ENCODE measurements at places on chromosomes 3 and 15. TPM values are rescaled to one million over a fixed set of nuclear protein-coding genes. Genes with fewer than 3 reads are reported as not detected.
A peak's percentile ranks its signal among the peaks of the same experiment; 100 is the strongest.

GRCh38 chr3:140290105-140290504, 355.1 kb downstream of the CLSTN2 start:
- no peak overlapping the region for H3K4me3 ChIP-seq
- no peaks in the 10 kb centered on the region for H3K4me1 ChIP-seq

GRCh38 chr15:88835119-88835518, 31.9 kb downstream of the ACAN start:
- no peak for DNase-seq
- H3K4me1 ChIP-seq = no peaks in the 10 kb centered on the region
- peaks cover 54% of the 10 kb centered on the region for H3K27me3 ChIP-seq

GRCh38 chr15:64694816-64695215, 80.6 kb downstream of the RBPMS2 start:
- H3K27me3 ChIP-seq = no peaks in the 10 kb centered on the region
- H3K4me3 ChIP-seq = no peak overlapping the region
- H3K4me1 ChIP-seq = peaks cover 20% of the 10 kb centered on the region
- peaks cover 29% of the 10 kb centered on the region for H3K36me3 ChIP-seq

DNA sequence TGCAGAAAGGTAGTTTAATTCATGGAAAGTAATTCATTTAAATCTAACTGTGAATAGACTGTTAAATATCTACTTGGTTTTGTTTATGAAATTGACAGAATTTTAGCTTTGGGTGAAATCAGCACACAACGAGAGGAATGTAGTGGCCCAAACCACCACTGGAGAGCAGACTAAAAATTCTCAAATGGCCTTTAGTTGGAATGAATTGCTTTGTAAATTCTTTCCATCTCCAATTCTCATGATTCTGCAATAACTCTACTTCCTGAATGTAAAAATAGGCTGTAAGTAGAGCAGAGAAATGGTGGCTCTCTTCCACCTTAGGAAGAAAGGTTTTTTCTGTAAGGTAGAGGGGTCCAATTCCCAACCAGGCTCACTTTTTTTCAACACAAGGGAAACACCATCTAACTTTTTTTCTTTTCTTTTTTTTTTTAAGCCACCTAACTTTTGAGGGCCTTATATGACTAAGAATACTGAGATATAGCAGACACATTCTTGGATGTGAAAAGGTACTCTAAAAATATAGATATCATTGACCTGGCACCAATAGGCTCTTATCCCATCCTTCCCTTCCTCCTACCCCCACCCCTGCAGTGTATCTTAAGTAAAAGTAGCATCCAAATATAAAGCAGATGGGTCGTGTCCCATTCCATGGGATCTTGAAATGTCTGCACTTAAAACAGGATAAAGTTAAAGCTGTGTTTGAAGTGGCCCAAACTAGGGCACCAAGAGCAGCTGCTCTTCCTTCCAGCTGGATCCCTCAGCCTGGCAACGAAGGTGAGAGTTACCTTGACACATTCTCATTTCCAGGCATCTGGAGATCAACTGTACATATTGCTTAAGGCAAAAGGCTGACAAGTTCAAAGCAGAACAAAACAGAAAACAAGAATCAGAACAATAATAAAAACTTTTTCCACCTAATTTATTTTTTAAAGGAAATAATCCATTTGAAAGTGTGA, 194.1 kb downstream of the TPRG1 start:
- H3K36me3 ChIP-seq = no peaks in the 10 kb centered on the region
- H3K27me3 ChIP-seq = no peaks in the 10 kb centered on the region
- H3K4me3 ChIP-seq = no peak overlapping the region
- H3K4me1 ChIP-seq = peaks cover 24% of the 10 kb centered on the region
- H3K27ac ChIP-seq = no peak overlapping the region

DNA sequence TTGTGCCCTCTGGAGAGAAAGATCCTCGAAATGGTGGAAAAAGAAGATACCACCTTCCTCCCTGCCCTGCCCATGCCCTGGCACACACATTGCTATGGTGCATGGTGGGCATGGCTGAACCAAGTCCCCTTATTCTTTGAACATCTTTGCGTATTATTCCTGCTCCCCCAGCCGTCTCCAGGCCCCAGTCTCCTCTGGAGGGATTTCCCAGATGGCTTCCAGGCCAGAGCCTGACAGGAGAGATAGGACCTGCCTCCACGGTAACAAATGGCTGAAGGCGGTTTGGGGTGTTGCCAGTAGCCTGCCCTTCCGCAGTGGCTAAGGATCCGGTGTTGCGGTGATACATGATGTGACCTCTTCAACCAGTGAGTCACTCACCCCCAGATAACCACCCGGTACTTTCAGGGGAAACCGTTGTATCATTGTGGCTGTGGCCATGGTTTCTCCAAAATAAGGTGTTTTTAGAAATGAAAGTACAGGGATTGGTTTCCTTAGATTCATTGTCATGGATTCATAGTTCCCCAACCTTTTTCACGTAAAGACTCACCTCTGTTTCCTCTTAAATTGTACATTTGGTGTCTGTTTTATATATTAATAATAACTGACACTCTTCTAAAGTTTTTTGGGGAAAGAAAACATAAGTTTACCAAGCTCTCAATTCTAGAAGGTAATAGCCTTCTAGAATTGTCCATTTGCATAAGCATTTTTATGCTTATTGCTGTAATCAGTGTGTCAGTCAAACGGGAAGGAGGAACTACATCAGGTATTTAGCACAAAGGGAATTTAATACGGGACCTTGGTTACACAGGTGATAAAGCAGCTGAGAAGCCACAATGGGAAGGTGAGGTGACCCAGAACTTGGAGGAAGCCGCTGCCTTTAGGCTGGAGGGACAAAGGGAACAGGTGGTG, 25.9 kb downstream of the SMAD3 start:
- H3K27ac ChIP-seq = peak overlapping the region; percentile 82
- peak overlapping the region; percentile 41 for H3K4me3 ChIP-seq
- peak; percentile 90 for DNase-seq

GRCh38 chr3:127697551-127698240, 24.9 kb downstream of the ABTB1 start:
- no peaks in the 10 kb centered on the region for H3K4me1 ChIP-seq
- no peaks in the 10 kb centered on the region for H3K27me3 ChIP-seq
- peak; percentile 73 for DNase-seq
- H3K4me3 ChIP-seq = no peak overlapping the region

DNA sequence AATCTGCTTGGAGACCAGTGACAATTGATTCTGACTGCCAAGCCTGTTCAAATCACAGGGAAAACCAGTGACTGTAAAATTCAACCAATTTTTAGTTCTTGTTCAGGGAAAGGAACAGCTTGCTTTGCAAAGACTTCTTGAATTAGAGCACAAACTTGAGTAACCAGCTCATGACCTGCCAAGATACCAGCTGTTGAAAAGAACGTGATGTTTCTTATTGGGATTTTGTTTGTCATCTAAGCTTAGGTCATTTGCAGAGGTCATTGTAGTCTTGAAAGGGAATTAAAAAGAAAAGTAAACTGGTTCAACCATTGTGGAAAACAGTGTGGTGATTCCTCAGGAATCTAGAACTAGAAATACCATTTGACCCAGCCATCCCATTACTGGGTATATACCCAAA, 428.2 kb downstream of the GRM7 start:
- no peak overlapping the region for H3K27ac ChIP-seq
- H3K4me3 ChIP-seq = no peak overlapping the region
- DNase-seq = no peak

DNA sequence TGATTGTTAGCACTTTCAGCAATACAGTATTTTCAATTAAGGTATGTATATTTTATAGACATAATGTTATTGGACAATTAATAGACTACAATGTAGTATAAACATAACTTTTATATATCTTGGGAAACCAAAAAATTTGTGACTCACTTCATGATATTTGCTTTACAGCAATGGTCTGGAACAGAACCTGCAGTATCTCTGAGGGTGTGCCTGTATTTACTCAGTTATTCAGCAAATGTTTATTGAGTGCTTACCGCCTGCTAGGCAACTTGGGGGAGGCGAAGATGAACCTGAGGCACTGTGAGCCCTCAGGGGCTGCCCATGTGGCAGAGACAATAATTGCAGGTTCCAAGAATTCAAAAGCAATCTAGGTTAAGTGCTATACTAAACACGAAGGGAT, 144.8 kb downstream of the GABRB3 start:
- H3K27ac ChIP-seq = no peak overlapping the region
- H3K36me3 ChIP-seq = no peaks in the 10 kb centered on the region
- no peaks in the 10 kb centered on the region for H3K4me1 ChIP-seq
- DNase-seq = no peak

DNA sequence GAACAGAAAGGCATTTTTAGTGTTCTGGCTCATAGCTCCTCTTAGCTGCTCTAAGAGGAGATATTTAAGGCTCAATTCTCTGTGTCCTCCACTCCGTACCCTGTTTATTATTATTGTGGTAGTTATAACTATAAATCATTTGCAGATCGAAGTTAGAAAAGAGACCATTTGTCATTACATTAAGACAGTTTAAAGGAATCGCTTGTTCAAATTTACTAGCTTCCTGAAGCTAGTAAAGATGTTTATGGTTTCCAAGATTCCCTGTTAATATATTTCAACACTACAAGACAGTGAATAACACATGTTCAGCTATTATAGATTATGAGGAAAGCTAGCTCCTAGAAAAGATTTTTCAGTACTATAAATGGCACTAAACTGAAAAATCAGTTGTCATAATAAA, 12.6 kb downstream of the ATXN7 start:
- H3K27ac ChIP-seq = no peak overlapping the region
- no peaks in the 10 kb centered on the region for H3K36me3 ChIP-seq
- H3K4me1 ChIP-seq = peaks cover 11% of the 10 kb centered on the region
- no peak overlapping the region for H3K4me3 ChIP-seq
- DNase-seq = no peak

GRCh38 chr3:171695426-171695825, 114.9 kb downstream of the PLD1 start:
- no peaks in the 10 kb centered on the region for H3K36me3 ChIP-seq
- H3K27me3 ChIP-seq = no peaks in the 10 kb centered on the region
- no peak for DNase-seq
- no peak overlapping the region for H3K4me3 ChIP-seq

GRCh38 chr3:134517791-134518190, 31.9 kb downstream of the CEP63 start:
- peaks cover 26% of the 10 kb centered on the region for H3K4me1 ChIP-seq
- no peak for DNase-seq
- no peaks in the 10 kb centered on the region for H3K36me3 ChIP-seq
- no peaks in the 10 kb centered on the region for H3K27me3 ChIP-seq
- H3K4me3 ChIP-seq = no peak overlapping the region
- peak overlapping the region; percentile 44 for H3K27ac ChIP-seq

- DNase-seq = no peak
- H3K4me3 ChIP-seq = no peak overlapping the region
- peaks cover 33% of the 10 kb centered on the region for H3K36me3 ChIP-seq
- H3K27me3 ChIP-seq = no peaks in the 10 kb centered on the region
- no peaks in the 10 kb centered on the region for H3K4me1 ChIP-seq
Observed at GRCh38 chr15:78155355-78155939, 6.3 kb downstream of the IDH3A start.

DNA sequence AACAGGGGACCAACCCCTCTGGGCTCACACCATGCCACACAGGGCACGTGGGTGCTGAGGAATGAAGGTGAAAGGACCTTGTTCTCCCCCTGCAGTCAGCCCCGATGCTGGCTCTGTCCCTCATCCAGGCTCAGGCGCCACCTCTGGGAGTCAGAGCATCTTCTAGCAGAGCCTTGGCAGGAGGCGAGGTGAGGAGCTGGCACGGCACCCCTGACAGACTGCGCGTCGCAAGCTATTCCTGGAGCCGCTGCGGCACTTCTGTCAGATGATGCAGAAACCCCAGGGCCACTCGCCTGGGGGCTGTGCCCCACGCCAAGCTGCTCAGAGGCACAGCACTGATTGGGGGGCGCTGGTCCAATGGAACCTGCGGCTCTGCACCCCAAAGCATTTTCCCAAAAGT, 62.0 kb downstream of the MGLL start:
- H3K36me3 ChIP-seq = no peaks in the 10 kb centered on the region
- H3K27me3 ChIP-seq = no peaks in the 10 kb centered on the region
- peaks cover 3% of the 10 kb centered on the region for H3K4me1 ChIP-seq
- H3K4me3 ChIP-seq = no peak overlapping the region
- DNase-seq = no peak
- H3K27ac ChIP-seq = no peak overlapping the region

DNA sequence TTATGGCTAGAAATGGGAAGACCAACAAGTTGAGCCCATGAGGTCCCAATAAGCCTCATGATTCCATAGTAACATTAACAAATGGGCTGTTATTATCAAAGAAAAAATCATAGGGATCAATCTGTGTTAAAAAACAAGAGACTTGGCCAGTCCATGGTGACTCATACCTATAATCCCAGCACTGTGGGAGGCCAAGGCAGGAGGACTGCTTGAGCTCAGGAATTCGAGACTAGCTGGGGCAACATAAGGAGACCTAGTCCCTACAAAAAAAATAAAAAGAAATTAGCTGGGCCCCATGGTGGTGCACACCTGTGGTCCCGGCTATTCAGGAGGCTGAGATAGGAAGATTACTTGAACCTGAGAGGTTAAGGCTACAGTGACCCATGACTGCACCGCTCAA, 124.8 kb downstream of the DMXL2 start:
- H3K27ac ChIP-seq = no peak overlapping the region
- DNase-seq = no peak
- H3K36me3 ChIP-seq = no peaks in the 10 kb centered on the region
- peaks cover 24% of the 10 kb centered on the region for H3K4me1 ChIP-seq
- H3K4me3 ChIP-seq = no peak overlapping the region

- H3K36me3 ChIP-seq = peaks cover 8% of the 10 kb centered on the region
- H3K4me3 ChIP-seq = no peak overlapping the region
- no peak overlapping the region for H3K27ac ChIP-seq
- H3K27me3 ChIP-seq = no peaks in the 10 kb centered on the region
Observed at GRCh38 chr3:152321955-152322377, 53.2 kb downstream of the MBNL1 start.

CSPG4 gene
- 0.05 TPM for total RNA-seq

CHDH gene
- 24.9 TPM for total RNA-seq

TGM4 gene
- total RNA-seq = 0.14 TPM

MME gene
- total RNA-seq = 14.4 TPM

MAPKBP1 gene
- total RNA-seq = 9.9 TPM

FSTL1 gene
- total RNA-seq = 18.5 TPM

TMEM115 gene
- 29.3 TPM for total RNA-seq

OXTR gene
- 2.8 TPM for total RNA-seq

CCR3 gene
- 0.17 TPM for total RNA-seq
